ENCODE measurements at places on chromosomes 16 and 17.

GRCh38 chr17:31653691-31654090 is 205.4 kb downstream of the COPRS start:
- no peak for DNase-seq

- no peak for DNase-seq
Observed at GRCh38 chr16:27204312-27204915, 1.1 kb downstream of the KDM8 start.

DNA sequence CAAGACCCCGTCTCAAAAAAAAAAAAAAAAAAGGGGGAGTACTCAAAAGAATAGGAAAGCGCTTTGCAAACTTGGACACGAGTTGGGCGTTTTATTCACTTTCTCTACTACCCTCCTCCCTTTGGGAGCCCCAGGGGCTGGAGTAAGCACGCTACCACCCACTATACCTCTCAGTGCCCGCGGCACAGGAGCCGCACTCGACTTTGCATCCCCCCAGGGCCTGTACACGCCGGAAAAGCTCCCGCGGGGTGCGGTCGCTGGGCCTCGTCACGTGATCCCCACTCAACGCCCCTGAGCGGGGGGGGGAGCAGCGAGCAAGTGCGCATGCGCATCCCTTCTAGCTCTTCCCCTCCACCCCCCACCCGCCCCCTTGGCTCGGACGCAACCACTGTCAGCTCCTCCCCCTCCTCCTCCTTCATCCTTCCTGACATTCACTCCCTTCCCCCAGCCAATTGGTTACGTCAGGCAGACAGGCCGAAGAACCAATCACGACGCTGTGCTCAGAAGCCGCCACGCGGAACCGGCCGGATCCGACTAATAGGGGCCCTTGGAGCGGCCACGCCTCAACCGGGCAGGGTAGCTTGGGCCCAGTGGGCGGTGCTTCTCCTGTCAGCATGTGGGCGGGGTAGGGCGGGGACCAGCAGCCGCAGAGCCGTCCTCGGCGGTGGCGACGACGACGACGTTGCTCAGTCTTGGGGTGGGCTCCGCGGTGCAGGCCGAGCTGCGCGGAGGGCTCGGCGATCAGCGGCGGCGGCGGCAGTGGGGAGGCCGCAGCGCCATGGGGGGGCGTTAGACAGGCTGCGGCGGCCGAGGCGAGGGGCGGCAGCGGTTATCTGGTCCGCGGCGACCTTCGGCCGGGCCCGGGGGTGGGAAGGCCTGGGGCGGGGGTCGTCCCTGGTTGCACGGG is at the start of gene HAPSTR1:
Gene HAPSTR1 (plus strand): TSS at position 685 of the 907 bp plus-strand sequence. CDS start 401 bp downstream, outside the sequence.
- peak; percentile 99 for DNase-seq

DNA sequence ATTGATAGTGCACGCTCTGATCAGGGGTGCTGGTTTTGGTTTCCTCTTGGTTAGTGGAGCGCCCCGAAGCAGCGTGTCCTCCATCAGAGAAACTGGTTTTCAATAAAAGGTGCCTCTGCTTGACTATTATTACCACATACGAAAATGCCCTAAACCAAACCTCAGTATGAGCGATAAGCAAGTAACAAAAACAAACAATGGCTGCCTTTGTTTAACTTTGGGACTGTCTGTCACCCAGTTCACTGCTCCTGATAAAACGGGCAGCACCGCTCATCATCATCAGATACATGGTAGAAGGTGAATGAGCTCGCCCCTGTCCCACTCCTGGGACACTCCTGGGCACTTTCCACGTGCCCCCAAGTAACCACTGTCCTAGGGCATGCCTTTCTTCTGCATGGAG is 24.0 kb downstream of the DUSP14 start:
- DNase-seq = no peak

GRCh38 chr16:65125322-65125721 is 3.5 kb upstream of the CDH11 start:
- no peak for DNase-seq

DNA sequence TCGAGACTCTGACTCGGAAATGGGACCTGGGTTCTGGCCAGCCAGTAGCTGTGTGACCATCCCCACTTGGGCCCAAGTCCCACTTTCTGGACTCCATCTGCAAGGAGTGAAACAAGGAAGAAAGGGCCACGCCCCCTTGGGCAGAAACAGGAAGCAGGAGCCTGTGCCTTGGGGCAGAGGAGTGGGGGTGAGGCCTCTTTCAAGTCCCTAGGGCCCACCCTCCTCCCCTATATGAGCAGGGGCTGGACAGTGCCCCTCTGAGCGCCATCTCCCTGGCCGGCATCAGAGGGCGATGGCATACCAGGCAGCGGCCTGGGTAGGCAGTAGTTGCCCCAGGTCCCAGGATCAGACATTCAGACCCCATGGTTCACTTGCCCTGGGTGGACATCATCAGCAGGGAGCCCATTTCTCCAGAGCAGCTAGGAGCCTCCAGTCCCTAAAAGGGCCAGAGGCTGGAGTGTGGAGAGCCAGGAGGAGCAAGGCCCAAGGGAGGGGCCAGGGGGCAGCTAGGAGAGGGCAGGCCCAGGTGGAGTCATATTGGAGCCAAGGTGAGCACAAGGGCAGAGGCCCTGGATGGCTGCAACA is 7.1 kb downstream of the BCAR1 start:
- DNase-seq = peak; percentile 35

GRCh38 chr17:20095336-20096080 is 86.3 kb downstream of the SPECC1 start:
- DNase-seq = peak; percentile 79

DNA sequence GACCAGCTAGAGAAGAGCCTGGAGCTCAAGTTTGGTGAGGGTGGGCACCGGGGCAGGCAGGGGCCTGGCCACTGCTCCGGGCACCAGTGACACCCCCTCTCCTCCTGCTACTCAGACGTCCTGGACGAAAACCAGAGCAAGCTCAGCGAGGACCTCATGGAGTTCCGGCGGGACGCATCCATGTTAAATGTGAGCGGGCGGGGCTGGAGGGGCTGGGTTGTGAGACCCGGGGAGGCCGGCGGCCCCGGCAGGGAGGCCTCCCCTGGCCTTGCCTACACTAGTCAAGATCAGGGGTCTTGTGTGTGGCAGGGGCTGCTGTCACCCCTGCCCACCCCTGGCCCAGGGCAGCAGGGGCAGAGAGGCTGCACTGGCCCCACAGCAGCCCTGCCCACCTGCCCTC is 17.8 kb downstream of the TRAF7 start:
- DNase-seq = no peak

- no peak for DNase-seq
Observed at GRCh38 chr17:41989702-41990419, 23.3 kb downstream of the CNP start.

DNA sequence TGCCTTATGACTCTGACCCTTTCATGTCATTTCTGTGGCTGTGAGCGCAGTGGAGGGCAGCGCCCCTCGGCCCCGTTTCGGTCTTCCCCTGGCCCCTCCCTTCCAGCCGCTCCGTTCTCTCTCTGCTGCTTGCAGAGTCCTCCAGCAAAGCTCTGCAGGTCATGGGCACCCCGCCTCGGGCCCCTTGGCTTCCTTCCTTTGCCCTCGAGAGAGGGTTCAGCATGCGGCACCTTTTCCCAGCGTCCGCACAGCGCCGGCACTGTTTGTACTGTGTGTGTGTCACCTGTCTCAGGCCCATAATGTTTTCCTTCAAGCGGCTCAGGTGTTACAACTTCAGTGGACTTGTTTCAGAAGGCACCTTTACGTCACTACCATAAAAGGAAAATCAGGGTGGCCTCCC is 98.5 kb downstream of the RAP1GAP2 start:
- DNase-seq = no peak

DNA sequence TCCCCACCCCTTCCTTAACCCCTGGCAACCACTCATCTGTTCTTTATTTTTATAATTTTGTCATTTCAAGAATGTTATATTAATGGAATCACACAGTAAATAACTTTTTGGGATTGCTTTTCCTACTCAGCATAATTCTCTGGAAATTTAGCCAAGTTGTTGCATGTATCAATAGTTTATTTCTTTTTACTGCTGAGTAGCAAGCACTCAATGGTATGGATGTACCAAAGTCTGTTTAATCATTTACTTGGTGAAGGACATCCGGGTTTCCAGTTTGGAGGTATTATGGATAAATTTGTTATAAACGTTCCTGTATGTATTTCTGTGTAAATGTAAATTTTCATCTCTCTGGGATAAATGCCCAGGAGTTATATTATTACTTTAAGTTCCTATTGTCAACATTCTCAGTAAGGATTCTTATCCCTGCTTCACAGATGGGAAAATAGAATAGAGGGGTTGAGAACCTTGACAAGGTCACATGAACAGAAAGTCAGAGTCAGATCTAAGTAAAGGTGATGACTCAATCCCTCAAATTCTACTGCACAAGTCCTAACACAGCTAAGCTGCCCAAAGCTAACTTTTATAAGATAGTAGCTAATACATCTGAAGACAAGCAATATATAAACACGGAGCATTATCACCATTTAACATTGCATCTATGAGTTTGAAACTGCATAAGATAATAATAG is 62.4 kb upstream of the MTMR4 start:
- no peak for DNase-seq

GRCh38 chr17:43464046-43464445 is 19.7 kb upstream of the DHX8 start:
- DNase-seq = no peak

DNA sequence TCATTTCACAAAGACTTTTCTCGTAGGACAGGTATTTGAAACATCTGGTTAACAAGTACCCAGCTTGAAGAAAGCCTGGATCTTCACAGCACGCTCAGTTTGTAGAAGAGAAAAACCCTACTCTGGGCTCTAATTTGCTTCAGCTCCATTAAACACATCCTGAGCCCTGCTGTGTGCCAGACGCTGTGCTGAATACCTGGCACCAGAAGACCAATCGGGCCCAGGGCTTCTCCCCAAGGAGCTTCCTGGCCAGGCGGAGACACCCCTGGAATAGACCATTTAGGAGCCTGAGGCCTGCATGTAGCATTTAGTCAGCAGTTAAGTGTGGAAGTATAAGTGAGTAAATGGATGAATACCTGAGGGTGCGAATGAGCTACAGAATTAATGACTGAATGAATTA is 8.9 kb upstream of the ABAT start:
- no peak for DNase-seq

GRCh38 chr17:74417178-74418045 is 14.5 kb upstream of the GPRC5C start:
- no peak for DNase-seq

DNA sequence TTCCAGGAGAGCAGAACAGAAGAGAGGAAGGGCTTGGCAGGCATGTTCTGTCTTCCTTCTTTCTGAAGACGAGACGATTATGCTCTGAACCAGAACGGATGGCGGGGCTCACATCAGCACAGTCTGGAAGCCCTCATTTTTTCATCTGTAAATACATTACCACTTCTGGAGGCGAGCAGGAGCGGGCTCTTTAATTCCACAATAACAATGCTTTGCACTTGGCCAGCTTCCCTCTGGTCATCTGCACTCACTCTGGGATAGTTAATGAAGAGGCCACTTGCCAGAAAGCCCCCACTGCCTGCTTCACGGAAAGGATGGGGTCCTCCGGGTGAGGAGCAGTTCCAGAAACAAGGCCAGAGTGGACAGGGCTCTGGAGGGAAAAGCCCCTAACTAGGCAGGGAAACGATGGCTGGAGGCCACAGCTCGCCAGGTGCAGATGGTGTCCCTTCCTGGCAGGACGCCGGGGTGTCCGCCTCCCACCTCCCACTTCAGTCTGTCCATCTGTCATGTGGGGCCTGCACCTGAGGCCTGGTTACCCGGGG is 13.1 kb upstream of the BCAR1 start:
- peak; percentile 68 for DNase-seq

DNA sequence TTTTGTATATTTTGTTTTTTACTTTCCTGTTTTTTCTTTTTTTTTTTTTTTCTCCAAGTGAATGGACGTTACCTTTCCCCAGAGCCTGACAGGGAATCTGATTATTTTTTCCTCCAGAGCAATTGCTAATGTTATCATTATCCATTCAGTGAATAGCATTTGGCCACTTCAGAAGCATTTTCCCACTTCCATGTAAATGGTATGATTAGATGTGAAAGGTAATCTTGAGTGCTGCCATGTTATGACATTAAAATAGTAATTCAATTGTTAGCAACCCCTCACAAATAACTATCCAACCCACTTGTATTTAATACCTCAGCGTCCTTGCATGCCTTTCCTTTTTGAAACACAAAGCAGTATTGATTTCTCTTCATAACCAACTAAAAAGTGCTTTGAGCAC is 1243.8 kb downstream of the CDH8 start:
- no peak for DNase-seq

DNA sequence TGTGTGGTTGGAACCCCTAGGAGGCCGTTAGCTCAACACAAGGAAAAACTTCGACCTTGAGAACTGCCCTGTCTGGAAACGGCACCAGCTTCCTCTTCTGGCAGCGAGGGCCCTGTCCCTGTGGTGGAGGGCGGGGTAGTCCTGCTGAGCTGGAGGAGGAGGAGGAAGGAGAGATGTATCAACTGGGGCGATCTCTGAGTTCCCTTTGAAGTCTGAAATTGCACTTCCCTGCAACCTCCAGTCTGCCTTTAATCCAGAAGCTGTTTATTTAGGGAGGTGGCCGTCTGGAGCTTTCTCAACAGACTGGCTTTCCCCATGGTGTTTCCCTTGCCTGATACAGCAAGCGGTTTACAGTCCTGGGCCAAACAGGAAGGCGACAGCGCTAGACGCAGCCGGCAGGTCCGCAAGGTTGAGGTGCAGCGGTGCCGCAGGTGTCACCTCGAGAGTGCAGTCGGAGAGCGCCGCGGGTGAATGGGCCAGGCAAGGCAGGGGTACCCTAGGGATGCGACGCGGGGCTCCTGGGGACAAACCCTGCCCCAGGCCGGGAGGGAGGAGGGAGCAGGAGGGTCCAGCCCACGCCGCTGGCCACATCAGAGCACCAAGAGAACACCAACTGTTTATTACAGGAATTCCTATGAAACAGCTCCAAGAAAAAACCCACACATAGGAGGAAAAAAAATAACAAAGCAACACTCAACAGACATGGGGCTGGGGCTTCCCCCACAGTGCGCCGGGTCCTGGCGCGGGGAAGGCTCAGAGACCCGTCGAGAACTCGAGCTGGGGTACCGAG is 11.4 kb upstream of the MRPS23 start:
- peak; percentile 35 for DNase-seq

DNA sequence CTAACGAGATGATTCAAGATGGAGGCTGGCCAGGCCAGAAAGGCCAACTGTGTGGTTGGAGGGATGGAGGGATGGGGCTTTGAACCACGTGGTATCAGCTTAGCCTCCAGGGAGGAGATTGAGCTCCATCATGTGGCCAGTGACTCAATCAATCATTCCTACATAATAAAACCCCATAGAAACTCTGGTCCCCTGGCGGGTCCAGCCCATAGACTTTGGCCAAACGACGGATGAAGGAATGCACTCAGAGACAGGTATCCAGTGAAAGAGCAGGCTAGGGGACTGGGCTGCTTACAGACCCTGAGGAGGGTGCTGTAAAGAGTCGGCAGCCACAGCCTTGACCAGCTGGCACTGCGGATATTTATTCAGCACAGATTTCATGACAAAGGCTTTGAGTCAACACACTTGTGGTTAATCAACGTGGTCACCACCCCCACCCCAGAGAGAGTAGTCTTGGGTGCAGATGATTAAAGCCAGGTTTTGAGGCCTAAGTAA is 308.7 kb upstream of the TNRC6C start:
- no peak for DNase-seq

Data from hippocampal formation (tissue), 2 donors.